Liver (tissue), 10 donors: ENCODE measurements at places on chromosomes 1 and 21. TPM values are rescaled to one million over a fixed set of nuclear protein-coding genes. Genes with fewer than 3 reads are reported as not detected.

RIPPLY3 gene
- 0.21 TPM for polyA plus RNA-seq

EEIG2 gene
- polyA plus RNA-seq = 0.97 TPM

S100A12 gene
- polyA plus RNA-seq = 4.7 TPM

PER3 gene
- 7.0 TPM for polyA plus RNA-seq

MEGF6 gene
- 1.3 TPM for polyA plus RNA-seq

IGSF9 gene
- polyA plus RNA-seq = 14.0 TPM

GUCA2A gene
- polyA plus RNA-seq = not detected

CDC20 gene
- polyA plus RNA-seq = 4.9 TPM

ATP1A2 gene
- 0.21 TPM for polyA plus RNA-seq

RGS13 gene
- polyA plus RNA-seq = not detected

ICOSLG gene
- 0.69 TPM for polyA plus RNA-seq

SH3BGR gene
- 3.1 TPM for polyA plus RNA-seq

NFASC gene
- 3.0 TPM for polyA plus RNA-seq

PDE4B gene
- 1.9 TPM for polyA plus RNA-seq

CD1C gene
- 0.24 TPM for polyA plus RNA-seq

C1QTNF12 gene
- polyA plus RNA-seq = 0.39 TPM

F5 gene
- 106 TPM for polyA plus RNA-seq

PRRX1 gene
- 0.37 TPM for polyA plus RNA-seq

SIK1 gene
- 0.53 TPM for polyA plus RNA-seq

EDN2 gene
- polyA plus RNA-seq = 0.10 TPM

PPFIA4 gene
- 0.22 TPM for polyA plus RNA-seq

PDPN gene
- 0.31 TPM for polyA plus RNA-seq

KIAA0040 gene
- polyA plus RNA-seq = 5.8 TPM

MDM4 gene
- polyA plus RNA-seq = 10.0 TPM

HTR1D gene
- not detected for polyA plus RNA-seq

ACOT11 gene
- 0.13 TPM for polyA plus RNA-seq
